GM23248 (cell line): ENCODE measurements at places on chromosomes 2 and 18. TPM values are rescaled to one million over a fixed set of nuclear protein-coding genes. Genes with fewer than 3 reads are reported as not detected.

ARL5A gene
- 22.7 and 26.3 TPM in 2 replicates for total RNA-seq

AP1S3 gene
- total RNA-seq: 0.43 and 1.8 TPM in 2 replicates

DNA sequence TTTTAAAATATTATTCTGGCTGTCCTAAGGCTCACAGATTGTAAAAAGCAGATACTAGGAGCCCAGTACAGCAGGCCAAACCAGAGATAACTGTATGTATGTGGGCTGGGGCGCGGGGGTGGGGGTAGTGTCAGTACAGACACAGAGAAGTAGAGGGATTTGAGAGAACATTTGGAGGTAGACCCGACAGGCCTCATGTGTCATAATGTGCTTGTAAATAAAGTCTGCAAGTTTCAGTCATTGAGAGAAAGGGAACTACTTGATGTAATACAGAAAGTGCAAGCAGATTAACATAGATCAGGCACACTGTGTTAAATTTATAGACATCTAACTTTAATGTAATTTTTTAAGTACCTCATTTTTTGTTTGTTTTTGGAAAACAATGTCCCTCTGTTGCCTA is 7.4 kb upstream of the POLI start:
- no peaks in the 10 kb centered on the region for H3K36me3 ChIP-seq
- H3K4me1 ChIP-seq: peaks cover 20% of the 10 kb centered on the region
- DNase-seq: no peak
- no peak overlapping the region for H3K4me3 ChIP-seq
- H3K27ac ChIP-seq: no peak overlapping the region
- no peaks in the 10 kb centered on the region for H3K27me3 ChIP-seq

- DNase-seq: no peak
- H3K27me3 ChIP-seq: 0 out of 2 replicates have a peak, but pooled peaks cover 4% of the 10 kb centered on the region
- H3K4me1 ChIP-seq: no peaks in the 10 kb centered on the region
Observed at GRCh38 chr2:130894326-130894942, 57.7 kb downstream of the ARHGEF4 start.

ATP6V1C2 gene
- total RNA-seq: not detected in 2 replicates

DNA sequence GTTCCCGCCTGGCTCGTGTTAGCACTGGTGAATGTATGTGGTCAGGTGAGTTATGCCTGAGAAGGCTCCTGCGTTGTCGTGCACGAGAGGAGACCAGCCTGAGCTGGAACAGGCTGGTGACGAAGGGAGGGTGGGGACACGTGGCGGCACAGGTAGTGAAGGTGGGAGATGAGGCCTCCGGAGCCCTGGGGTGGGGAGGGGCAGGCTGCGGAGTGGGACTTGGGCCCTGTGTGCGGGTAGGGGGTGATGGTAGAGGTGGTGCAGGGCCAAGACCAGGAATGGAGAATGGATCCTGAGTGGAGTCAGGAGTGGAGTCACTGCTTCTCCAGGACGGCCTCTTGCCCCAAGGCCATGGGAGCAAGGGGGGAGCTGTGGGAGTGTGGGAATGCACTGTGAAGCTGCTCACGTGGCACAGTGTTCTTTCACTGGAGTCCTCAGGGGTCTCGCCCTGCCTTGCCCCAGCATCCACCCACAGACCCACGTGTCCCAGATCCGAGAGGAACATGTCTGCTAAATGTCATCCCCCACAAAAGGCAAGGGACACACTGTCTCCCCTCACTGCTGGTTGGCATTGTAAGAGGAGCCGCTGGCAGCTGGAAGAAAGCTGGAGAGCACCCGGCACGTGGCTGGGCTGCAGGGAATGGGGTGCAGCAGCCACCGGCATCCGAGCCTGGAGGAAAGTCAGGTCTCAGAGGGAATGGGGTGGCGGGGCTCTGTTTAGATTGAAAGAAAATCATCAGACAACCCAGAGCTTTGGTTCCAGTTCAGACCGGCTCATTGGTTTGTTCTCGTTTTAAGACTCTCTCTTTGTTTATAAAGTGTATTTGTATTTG is 63.7 kb downstream of the CYP26B1 start:
- peaks cover 10% of the 10 kb centered on the region; the same call in 1 of the 2 replicates for H3K27me3 ChIP-seq
- no peaks in the 10 kb centered on the region for H3K36me3 ChIP-seq
- H3K27ac ChIP-seq: no peak overlapping the region

ZSWIM2 gene
- not detected in 2 replicates for total RNA-seq

GRCh38 chr18:78138983-78139496 is 840.6 kb upstream of the SALL3 start:
- H3K27ac ChIP-seq: no peak overlapping the region
- no peaks in the 10 kb centered on the region for H3K27me3 ChIP-seq
- no peaks in the 10 kb centered on the region for H3K36me3 ChIP-seq
- H3K4me1 ChIP-seq: no peaks in the 10 kb centered on the region

LYPD6 gene
- total RNA-seq: 3.9 TPM in 2 replicates

LCT gene
- under 0.01 and 0.25 TPM in 2 replicates for total RNA-seq

GRCh38 chr18:46386788-46387187 is 270.2 kb downstream of the LOXHD1 start:
- H3K4me3 ChIP-seq: no peak overlapping the region
- peak; percentile 24 for DNase-seq
- H3K36me3 ChIP-seq: no peaks in the 10 kb centered on the region
- no peak overlapping the region for H3K27ac ChIP-seq
- peaks cover 20% of the 10 kb centered on the region for H3K27me3 ChIP-seq

TMEM18 gene
- total RNA-seq: 9.9 and 16.2 TPM in 2 replicates

GRCh38 chr2:22829791-22830190 is 555.2 kb upstream of the KLHL29 start:
- no peak overlapping the region for H3K27ac ChIP-seq
- no peak for DNase-seq
- H3K4me1 ChIP-seq: no peaks in the 10 kb centered on the region
- H3K27me3 ChIP-seq: no peaks in the 10 kb centered on the region
- no peak overlapping the region for H3K4me3 ChIP-seq

CD8B gene
- total RNA-seq: not detected in 2 replicates

- H3K27me3 ChIP-seq: no peaks in the 10 kb centered on the region
- DNase-seq: peak; percentile 66
- no peaks in the 10 kb centered on the region for H3K36me3 ChIP-seq
- H3K27ac ChIP-seq: 0 out of 2 replicates have a peak overlapping the region, but pooled peaks have one; percentile 13
- peaks cover 63% of the 10 kb centered on the region for H3K4me1 ChIP-seq
Observed at GRCh38 chr2:134405611-134406081, 151.8 kb downstream of the MGAT5 start.

GALNT3 gene
- total RNA-seq: 1.1 TPM in 1 of 2 replicates, not detected in the other

GRCh38 chr2:165743442-165743841 is 50.6 kb downstream of the GALNT3 start:
- no peaks in the 10 kb centered on the region for H3K4me1 ChIP-seq
- no peaks in the 10 kb centered on the region for H3K36me3 ChIP-seq
- no peak for DNase-seq
- no peak overlapping the region for H3K4me3 ChIP-seq

GRCh38 chr2:3414133-3414860 is 34.8 kb downstream of the TRAPPC12 start:
- no peak overlapping the region for H3K4me3 ChIP-seq
- H3K27ac ChIP-seq: no peak overlapping the region
- H3K4me1 ChIP-seq: no peaks in the 10 kb centered on the region
- no peak for DNase-seq
- peaks cover 11% of the 10 kb centered on the region; the same call in 1 of the 2 replicates for H3K36me3 ChIP-seq

RGPD4 gene
- total RNA-seq: not detected in 2 replicates

DNA sequence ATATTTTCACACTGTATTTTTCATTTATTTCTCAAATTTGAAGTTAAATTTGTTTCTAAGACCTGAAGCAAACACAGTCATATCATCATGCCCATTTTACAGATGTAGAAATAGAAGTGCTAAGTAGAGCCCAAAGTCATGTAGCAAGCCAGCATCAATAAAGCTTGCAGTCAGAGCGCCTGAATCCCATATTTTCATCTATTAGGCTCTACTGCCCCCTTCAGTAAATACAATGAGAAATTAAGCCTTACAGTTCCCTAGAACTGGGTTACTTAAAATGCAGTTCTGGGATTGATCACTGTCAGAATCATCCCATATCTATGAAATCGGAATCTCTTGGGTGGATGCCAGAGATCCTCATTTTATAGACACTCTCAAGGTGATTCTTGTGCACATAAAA is 419.9 kb downstream of the TGIF1 start:
- peak; percentile 76 for DNase-seq
- no peaks in the 10 kb centered on the region for H3K27me3 ChIP-seq
- peaks cover 13% of the 10 kb centered on the region for H3K4me1 ChIP-seq
- no peaks in the 10 kb centered on the region for H3K36me3 ChIP-seq

- no peaks in the 10 kb centered on the region for H3K27me3 ChIP-seq
- H3K4me3 ChIP-seq: peak overlapping the region; percentile 27; the same call in 1 of the 2 replicates
- DNase-seq: peak; percentile 61
- no peaks in the 10 kb centered on the region for H3K36me3 ChIP-seq
- H3K27ac ChIP-seq: no peak overlapping the region
Observed at GRCh38 chr2:179701524-179702110, 159.8 kb downstream of the ZNF385B start.

- H3K36me3 ChIP-seq: no peaks in the 10 kb centered on the region
- H3K4me3 ChIP-seq: no peak overlapping the region
- no peak for DNase-seq
- peaks cover 38% of the 10 kb centered on the region for H3K27me3 ChIP-seq
Observed at GRCh38 chr2:102271844-102272243, 39.5 kb upstream of the IL1RL1 start.

ACVR1C gene
- total RNA-seq: under 0.01 and 0.32 TPM in 2 replicates

GRCh38 chr2:181649436-181649979 is 7.4 kb downstream of the CERKL start:
- H3K36me3 ChIP-seq: no peaks in the 10 kb centered on the region
- H3K4me3 ChIP-seq: no peak overlapping the region
- no peak for DNase-seq
- peaks cover 36% of the 10 kb centered on the region for H3K27me3 ChIP-seq

DNA sequence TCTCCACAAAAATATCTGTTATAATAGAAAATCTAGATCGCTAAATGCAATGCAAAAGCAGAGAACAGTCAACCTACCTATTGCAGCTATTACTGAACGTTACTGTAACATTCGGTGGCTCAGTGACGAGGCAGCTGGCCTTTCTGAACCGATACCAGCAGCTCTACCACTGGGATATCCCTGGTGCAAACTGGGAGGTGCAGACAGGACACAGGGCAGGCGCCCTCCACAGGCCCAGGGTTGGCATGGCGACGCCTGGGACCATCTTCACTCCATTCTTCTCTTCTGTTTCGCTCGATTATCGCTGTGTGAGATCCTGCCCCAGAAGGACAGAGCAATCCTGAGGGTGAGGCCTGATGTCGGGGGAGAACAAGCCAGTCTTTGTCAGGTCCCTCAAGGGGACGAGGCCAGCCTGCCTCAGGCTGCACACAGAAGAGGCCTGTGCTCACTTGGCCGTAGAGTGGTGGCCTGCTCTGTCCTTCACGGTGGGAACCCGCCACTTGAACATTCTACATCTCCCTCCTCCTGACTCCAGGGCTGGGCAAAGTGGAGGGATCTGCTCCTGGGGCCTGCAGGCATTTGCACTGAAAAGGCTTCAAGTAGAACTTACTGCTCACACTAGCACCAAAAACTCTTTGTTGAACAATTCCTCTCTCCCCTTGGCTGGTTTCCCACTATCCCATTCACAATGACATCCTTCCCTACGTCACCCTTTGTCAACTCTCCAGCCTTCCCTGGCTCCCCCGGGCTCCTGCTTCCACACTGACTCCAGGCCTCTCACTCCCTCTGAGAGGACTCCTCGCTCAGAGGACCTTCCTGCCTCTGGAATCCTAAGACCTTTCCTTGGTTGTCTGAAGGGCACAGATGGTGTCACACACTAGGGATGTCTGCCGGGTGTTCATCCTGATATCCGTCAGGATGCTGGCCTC is 49.7 kb downstream of the CYRIA start:
- DNase-seq: no peak
- H3K4me3 ChIP-seq: no peak overlapping the region
- H3K27me3 ChIP-seq: peaks cover 14% of the 10 kb centered on the region
- no peaks in the 10 kb centered on the region for H3K36me3 ChIP-seq
- no peak overlapping the region for H3K27ac ChIP-seq

- H3K36me3 ChIP-seq: no peaks in the 10 kb centered on the region
- DNase-seq: no peak
Observed at GRCh38 chr2:42934580-42935186, 142.3 kb upstream of the HAAO start.

NT5DC4 gene
- total RNA-seq: not detected in 2 replicates

TXNDC2 gene
- not detected in 2 replicates for total RNA-seq

RNF144A gene
- total RNA-seq: 3.5 and 5.7 TPM in 2 replicates

MOB1A gene
- total RNA-seq: 120 and 139 TPM in 2 replicates

RIT2 gene
- not detected in 2 replicates for total RNA-seq

DNA sequence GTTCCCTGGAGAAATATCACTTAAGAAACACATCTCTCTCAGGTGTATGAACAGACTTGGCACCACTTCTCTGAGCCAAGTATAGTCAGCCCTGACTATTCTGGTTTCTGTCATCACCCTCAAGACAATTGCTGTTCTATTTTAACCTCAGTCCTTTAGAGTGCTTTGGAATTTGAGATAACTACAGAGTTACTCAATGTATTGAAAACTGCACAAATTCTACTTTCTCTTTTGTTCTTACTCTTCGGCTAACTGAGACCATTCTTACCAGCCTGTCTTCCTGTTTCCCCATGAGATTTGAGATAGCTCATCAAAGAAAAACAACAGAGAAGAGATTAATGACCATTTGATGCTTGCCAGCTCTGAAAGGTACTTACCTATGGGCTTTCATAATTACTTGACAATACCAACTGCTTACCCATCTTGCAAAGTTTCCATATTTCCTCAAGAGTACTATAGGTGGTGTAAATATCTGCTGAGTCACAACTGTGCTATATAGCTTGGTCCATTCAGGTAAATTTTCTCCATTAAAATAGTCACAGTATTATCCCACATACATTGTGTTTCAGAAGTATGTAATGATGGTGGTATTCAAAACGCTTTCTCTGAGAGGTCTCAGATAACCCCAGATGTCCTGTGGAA is 467.5 kb upstream of the CHST9 start:
- H3K27ac ChIP-seq: no peak overlapping the region
- H3K27me3 ChIP-seq: peaks cover 22% of the 10 kb centered on the region; the same call in 1 of the 2 replicates
- H3K4me1 ChIP-seq: no peaks in the 10 kb centered on the region
- no peak for DNase-seq
- H3K4me3 ChIP-seq: no peak overlapping the region

DNA sequence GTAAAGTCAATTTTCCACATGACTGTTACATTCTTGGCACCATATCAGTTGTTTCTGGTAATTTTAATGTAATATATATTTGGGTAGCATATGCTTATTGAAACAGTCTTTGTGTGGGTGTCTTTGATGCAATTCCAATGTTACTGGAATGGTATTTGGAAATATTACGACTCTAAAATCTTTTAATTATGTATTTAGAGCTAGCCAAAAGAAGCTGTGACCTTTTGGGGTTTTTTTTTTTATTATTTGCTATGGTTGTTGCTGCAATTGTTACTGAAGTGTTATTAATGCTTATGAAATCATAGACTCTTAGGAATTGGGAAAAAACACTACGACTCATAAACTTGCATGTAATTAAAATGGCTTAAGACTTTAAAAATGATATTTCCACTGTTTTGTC is 95.9 kb downstream of the AOX1 start:
- no peaks in the 10 kb centered on the region for H3K27me3 ChIP-seq
- H3K27ac ChIP-seq: no peak overlapping the region
- H3K36me3 ChIP-seq: no peaks in the 10 kb centered on the region
- peaks cover 23% of the 10 kb centered on the region for H3K4me1 ChIP-seq
- peak; percentile 43 for DNase-seq
